ENCODE measurements at places on chromosomes 12 and 14. TPM values are rescaled to one million over a fixed set of nuclear protein-coding genes. Genes with fewer than 3 reads are reported as not detected.
A peak's percentile ranks its signal among the peaks of the same experiment; 100 is the strongest.

Gene TAS2R31
- 1.9 TPM for total RNA-seq

Gene GALC
- 1.0 TPM for total RNA-seq

Gene DNAI7
- total RNA-seq = not detected

Gene SLC25A47
- total RNA-seq = not detected

DNA sequence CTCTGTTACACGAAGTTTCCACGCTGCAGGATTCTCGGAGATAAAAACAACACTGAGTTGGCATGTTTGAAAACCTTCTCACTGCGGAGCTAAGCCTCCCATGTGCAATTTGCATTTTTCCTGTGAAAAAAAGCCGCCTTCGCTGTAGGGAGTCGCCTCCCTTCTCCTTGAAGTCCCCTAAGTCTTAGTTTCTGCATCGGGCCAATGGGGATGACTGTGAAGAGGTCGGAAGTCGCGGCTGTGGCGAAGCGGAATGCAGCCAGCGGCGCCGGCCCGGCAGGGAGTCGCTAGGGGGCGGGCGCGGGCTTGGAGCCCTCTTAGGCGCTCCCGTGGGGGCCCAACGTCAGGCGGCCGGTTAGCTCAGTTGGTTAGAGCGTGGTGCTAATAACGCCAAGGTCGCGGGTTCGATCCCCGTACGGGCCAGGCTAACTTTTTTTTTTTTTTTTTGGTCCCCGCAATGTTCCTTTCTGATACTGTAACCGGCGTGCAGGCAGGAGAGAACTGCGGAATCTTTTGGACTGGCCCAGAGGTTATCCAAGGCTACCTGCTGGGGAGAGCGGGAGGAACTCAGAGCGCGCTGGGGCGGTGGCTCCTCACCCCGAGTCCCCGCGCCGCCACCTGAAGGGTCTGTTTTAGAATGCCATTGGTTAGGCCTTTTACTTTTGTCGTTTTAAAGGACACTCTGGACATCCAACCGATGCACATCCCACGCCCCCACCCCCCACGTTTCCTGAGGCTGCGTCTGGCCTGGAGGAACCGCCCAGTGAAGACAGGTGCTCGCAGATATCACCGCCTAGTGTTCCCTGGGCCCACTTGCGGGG lies 2.6 kb upstream of the ZNF839 start:
- DNase-seq = peak; percentile 90
- H3K36me3 ChIP-seq = peaks cover 14% of the 10 kb centered on the region
- H3K4me3 ChIP-seq = peak overlapping the region; percentile 93
- no peaks in the 10 kb centered on the region for H3K27me3 ChIP-seq
- H3K4me1 ChIP-seq = peaks cover 16% of the 10 kb centered on the region
- H3K27ac ChIP-seq = peak overlapping the region; percentile 69

- no peak overlapping the region for H3K4me3 ChIP-seq
- H3K27me3 ChIP-seq = no peaks in the 10 kb centered on the region
- H3K36me3 ChIP-seq = no peaks in the 10 kb centered on the region
- no peak overlapping the region for H3K27ac ChIP-seq
These were observed 148.7 kb downstream of the SLC16A7 start for GRCh38 chr12:59744564-59744963.

DNA sequence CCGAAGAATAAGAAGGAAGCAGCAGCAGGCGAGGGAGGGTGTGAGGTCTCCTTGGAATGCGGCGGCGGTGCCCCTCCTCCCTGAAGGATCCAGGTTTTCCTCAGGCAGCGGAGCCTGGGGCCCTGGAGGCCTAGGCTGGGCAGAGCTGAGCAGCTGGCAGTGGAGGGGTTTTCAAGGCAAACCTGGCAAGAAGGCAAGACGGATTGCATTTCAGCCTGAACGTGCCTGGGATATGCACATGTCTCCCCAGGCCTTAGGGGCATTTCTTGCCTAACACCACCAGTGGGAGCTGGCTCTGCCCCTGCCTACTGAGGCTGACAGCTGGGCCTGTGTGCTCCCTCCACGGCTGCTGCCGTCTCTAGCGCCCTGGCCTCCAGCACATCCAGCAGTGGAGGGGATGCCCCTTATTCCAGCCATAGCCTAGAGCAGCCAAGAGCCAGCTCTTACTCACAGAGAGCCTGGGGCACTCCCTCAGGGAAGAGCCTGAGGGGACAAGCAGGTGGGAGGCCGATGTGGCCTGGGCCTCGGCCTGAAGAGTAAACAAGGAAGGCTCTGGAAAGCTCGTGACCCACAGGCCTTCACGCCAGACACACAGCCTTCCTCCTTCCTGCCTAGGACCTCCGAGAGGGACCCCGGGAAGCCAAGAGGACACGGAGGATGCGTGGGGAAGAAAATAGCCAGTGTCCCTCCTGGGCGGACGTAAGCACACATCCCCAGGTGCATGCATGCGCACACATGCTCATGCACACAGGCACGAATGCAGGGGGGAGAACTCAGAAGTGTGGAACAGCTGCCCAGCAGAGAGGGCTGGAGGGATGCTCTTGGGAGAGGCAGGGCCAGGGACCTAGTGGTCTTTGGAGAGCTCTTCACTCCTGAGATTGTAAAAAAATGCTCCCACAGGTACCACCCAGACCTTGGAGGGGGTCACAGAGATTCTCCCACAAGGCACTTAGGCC lies 23.0 kb upstream of the EIF2B2 start:
- peaks cover 6% of the 10 kb centered on the region for H3K4me1 ChIP-seq
- peak; percentile 77 for DNase-seq
- H3K27ac ChIP-seq = no peak overlapping the region
- H3K27me3 ChIP-seq = no peaks in the 10 kb centered on the region
- no peak overlapping the region for H3K4me3 ChIP-seq

DNA sequence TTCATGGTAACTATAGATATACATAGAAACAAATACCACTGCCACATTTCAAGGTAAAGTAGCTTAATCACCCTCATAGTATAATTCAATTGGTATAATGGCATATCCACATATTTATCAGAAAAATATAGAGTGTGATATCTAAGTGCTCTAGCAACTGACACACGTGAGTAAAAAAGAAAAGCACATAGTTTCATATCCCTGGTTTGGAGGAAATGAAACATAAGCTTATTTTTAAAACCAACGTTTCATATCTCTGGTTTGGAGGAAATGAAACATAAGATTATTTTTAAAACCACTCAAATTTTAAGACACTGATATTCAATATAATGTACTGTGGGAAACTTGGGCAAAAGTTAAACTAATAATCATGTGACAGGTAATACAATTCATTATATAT lies 2.1 kb downstream of the OR6C70 start:
- no peaks in the 10 kb centered on the region for H3K36me3 ChIP-seq
- H3K27ac ChIP-seq = no peak overlapping the region
- H3K27me3 ChIP-seq = peaks cover 68% of the 10 kb centered on the region
- no peak for DNase-seq
- no peak overlapping the region for H3K4me3 ChIP-seq
- H3K4me1 ChIP-seq = no peaks in the 10 kb centered on the region

DNA sequence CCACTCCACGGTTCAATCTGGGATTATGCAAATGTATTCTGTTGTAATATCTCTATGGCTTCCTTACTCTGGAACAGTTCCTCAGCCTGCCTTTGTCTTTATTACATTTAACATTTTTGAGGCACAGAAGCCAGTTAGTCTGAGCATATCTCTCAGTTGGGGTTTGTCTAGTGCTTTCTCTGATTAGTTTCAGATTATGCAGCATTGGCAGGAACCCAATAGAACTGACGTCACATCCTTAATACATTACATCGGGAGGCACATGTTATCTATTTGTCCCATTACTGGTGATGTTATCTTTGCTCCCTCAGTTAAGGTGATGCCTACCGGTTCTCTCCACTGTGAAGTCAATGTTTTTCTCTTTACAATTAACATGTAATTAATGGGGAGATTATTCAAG lies 62.4 kb downstream of the PPM1A start:
- no peak overlapping the region for H3K27ac ChIP-seq
- DNase-seq = peak; percentile 8

DNA sequence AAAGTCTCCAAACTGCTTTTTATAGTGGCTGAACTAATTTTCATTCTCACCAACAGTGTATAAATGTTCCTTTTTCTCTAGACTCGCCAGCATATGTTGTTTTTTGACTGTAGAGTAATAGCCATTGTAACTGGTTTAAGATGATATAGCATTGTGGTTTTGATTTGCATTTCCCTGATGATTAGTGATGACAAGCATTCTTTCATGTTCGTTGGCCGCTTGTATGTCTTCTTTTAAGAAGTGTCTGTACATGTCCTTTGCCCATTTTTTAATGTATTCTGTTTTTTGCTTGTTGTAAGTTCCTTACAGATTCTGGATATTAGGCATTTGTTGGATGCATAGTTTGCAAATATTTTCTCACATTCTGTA lies 404.9 kb downstream of the FLRT2 start:
- H3K4me1 ChIP-seq = peaks cover 9% of the 10 kb centered on the region
- H3K27me3 ChIP-seq = no peaks in the 10 kb centered on the region
- H3K27ac ChIP-seq = peak overlapping the region; percentile 87
- DNase-seq = peak; percentile 18
- H3K36me3 ChIP-seq = peaks cover 6% of the 10 kb centered on the region
- peak overlapping the region; percentile 81 for H3K4me3 ChIP-seq

GRCh38 chr14:36215217-36215598 lies 38.7 kb upstream of the PTCSC3 start:
- H3K36me3 ChIP-seq = no peaks in the 10 kb centered on the region
- DNase-seq = no peak
- H3K4me1 ChIP-seq = peaks cover 14% of the 10 kb centered on the region
- H3K27me3 ChIP-seq = no peaks in the 10 kb centered on the region
- no peak overlapping the region for H3K4me3 ChIP-seq

GRCh38 chr12:85955127-85955526 lies 81.0 kb downstream of the NTS start:
- H3K4me1 ChIP-seq = no peaks in the 10 kb centered on the region
- H3K36me3 ChIP-seq = no peaks in the 10 kb centered on the region
- H3K4me3 ChIP-seq = no peak overlapping the region
- DNase-seq = peak; percentile 14

- peak; percentile 38 for DNase-seq
- H3K27ac ChIP-seq = no peak overlapping the region
- H3K4me3 ChIP-seq = no peak overlapping the region
- H3K27me3 ChIP-seq = no peaks in the 10 kb centered on the region
- no peaks in the 10 kb centered on the region for H3K36me3 ChIP-seq
- no peaks in the 10 kb centered on the region for H3K4me1 ChIP-seq
These were observed 471.7 kb upstream of the SYT1 start for GRCh38 chr12:78392918-78393317.

DNA sequence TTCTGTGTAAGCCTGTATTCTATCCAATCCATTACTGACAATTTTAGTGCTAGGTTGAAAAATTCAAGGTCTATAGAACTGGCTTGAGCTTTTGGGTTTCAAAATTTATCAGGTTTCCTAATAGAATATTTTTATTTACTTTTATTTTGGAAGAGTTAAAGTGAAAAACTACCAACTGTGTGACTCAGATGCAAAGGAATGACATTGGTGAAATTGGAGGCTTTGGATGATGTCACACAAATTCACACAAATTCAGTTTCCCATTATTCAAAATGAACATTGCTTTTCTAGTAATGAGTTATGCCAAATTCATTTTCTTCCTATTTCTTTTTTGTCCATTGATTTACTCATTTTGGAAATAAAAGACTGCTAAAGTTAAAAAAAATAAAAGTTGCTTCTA lies 186.9 kb downstream of the ALX1 start:
- no peaks in the 10 kb centered on the region for H3K36me3 ChIP-seq
- H3K27ac ChIP-seq = no peak overlapping the region
- H3K4me3 ChIP-seq = no peak overlapping the region

GRCh38 chr14:55467307-55467706 lies 26.9 kb upstream of the TBPL2 start:
- no peaks in the 10 kb centered on the region for H3K36me3 ChIP-seq
- no peak overlapping the region for H3K27ac ChIP-seq
- no peak for DNase-seq
- no peak overlapping the region for H3K4me3 ChIP-seq
- H3K27me3 ChIP-seq = no peaks in the 10 kb centered on the region

- no peak overlapping the region for H3K4me3 ChIP-seq
- no peak overlapping the region for H3K27ac ChIP-seq
- peaks cover 44% of the 10 kb centered on the region for H3K27me3 ChIP-seq
- no peaks in the 10 kb centered on the region for H3K4me1 ChIP-seq
- no peaks in the 10 kb centered on the region for H3K36me3 ChIP-seq
These were observed 188.2 kb upstream of the DIO3 start for GRCh38 chr14:101372894-101373620.

GRCh38 chr12:89960011-89960507 lies 251.4 kb upstream of the ATP2B1 start:
- H3K36me3 ChIP-seq = no peaks in the 10 kb centered on the region
- no peaks in the 10 kb centered on the region for H3K27me3 ChIP-seq
- peaks cover 17% of the 10 kb centered on the region for H3K4me1 ChIP-seq
- peak; percentile 59 for DNase-seq

DNA sequence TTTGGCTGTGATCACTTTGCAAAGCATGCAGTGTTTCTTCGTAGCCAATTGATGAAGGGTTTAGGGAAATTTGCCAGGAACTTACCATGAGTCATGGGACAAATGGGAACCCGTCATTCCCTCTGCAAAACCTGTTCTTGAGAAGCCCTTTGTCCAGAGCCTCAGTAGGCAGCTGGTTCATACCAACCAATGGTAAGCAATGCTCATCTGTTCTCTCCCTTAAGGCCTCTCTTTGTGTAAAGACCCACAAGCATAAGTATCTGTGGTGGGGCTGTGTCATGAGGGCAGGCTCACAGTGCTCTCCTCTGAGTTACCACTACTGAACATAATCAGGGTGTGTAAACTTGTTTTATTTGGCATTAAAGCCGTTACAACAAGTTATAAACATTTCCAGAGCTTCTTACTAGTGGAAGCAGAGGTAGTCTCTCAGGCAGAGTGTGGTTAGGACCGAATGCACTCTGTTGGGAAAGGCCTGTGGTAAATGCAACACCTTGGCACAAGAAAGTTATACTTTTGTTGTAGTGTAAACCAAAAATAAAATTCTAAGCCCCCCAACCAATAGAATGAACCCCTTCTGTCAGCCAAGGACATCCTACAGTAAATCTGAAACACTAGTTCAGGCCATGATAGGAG lies 119.8 kb downstream of the SINHCAF start:
- H3K27me3 ChIP-seq = peaks cover 3% of the 10 kb centered on the region
- peak overlapping the region; percentile 20 for H3K27ac ChIP-seq
- no peak overlapping the region for H3K4me3 ChIP-seq
- H3K4me1 ChIP-seq = peaks cover 37% of the 10 kb centered on the region
- peak; percentile 96 for DNase-seq
- no peaks in the 10 kb centered on the region for H3K36me3 ChIP-seq

- H3K36me3 ChIP-seq = no peaks in the 10 kb centered on the region
- H3K4me3 ChIP-seq = no peak overlapping the region
- peaks cover 17% of the 10 kb centered on the region for H3K27me3 ChIP-seq
- no peaks in the 10 kb centered on the region for H3K4me1 ChIP-seq
- H3K27ac ChIP-seq = no peak overlapping the region
These were observed 8.0 kb downstream of the AGAP2 start for GRCh38 chr12:57730336-57731067.

GRCh38 chr14:43369710-43370564 lies 1137.1 kb downstream of the FSCB start:
- no peaks in the 10 kb centered on the region for H3K27me3 ChIP-seq
- H3K27ac ChIP-seq = no peak overlapping the region
- no peaks in the 10 kb centered on the region for H3K4me1 ChIP-seq
- H3K36me3 ChIP-seq = peaks cover 4% of the 10 kb centered on the region
- H3K4me3 ChIP-seq = no peak overlapping the region
- no peak for DNase-seq
